ENCODE measurements at places on chromosomes 11 and 22. TPM values are rescaled to one million over a fixed set of nuclear protein-coding genes. Genes with fewer than 3 reads are reported as not detected.
A peak's percentile ranks its signal among the peaks of the same experiment; 100 is the strongest.

COPB1 gene
- 91.9 TPM for total RNA-seq

- DNase-seq, result no peak
Measured at GRCh38 chr11:88575916-88576315, 238.4 kb upstream of the CTSC start.

DNA sequence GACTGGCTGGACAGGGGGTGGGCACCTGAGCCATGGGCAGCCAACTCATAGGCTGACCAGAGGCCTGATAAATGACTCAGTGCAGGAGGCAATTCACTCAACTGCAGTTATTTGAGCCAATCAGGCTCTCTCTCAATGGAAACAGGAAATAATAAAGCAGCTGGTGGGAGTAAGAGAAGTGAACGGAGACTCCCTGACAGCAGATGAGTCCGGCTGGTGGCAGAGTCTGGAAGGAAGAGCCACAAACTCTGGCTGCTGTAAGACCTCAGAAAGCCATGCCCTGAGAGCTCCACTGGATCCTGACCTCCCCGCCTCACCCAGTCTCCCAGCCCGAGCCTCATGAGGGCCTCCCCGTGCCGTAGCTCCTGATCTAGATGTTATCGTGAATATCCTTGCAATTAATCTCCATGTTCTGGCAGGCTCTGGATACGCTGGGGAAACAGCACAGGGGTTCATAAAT, 69.8 kb downstream of the TRIM29 start:
- peak; percentile 73 for DNase-seq

DNA sequence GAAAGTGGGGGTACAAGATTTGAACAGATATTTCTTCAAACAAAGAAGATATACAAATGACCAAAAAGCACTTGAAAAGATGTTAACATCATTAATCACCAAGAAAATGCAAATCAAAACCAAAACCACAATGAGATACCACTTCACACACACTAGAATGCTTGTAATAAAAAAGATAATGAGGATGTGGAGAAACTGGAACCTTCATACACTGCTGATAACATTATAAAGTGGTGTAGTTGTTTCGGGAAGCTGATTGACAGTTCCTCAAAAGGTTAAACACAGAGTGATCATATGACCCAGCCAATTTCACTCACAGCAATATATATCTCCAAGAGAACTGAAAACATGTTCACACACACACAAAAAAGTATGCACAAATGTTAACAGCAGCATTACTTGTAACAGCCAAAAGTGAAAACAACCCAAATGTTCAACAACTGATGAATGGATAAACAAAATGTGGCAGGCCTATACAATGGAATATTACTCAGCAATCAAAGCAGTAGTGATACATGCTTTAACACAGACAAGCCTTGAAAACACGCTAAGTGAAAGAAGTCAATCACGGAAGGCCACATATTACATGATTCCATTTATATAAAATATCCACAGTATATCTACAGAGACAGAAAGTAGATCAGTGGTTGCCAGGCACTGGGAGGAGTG, 15.1 kb downstream of the PITPNB start:
- DNase-seq, result no peak

GRCh38 chr11:217704-218103, 10.2 kb downstream of the RIC8A start:
- DNase-seq, result no peak

GRCh38 chr22:23269441-23270211, 89.3 kb downstream of the BCR start:
- no peak for DNase-seq
